ENCODE measurements at places on chromosomes 13 and 19.

DNA sequence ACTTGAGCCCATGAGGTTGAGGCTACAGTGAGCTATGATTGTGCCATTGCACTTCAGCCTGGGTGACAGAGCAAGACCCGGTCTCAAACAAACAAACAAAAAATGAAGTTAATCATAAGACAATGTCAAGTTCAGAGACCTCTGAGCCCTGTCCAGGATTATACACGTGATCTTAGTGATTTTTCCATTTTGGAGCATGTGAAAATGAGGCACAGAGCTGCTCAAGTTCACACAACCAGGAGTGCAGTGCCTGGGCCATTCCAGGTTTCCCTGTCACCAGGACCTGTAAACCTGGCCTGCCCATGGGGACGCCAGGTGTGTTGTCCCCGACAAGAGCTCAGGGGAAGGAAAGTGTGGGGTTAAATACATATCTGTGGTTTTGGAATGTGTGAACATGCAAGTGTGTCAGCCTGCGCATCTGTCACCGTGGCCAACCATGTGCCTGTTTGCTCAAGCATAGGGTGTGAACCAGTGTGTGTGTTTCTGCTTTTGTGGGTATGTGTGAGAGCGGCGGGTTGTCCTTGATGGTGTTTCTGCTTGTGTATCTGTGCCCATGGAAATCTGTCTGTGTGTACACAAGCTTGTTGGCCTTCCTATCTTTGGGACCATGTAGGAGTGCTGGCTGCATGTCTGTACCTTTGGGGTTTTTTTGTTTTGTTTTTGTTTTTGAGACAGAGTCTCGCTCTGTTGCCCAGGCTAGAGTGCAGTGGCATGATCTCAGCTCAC, 1.5 kb upstream of the FXYD1 start:
- H3K4me1 ChIP-seq, result peaks cover 15% of the 10 kb centered on the region
- DNase-seq, result no peak
- H3K27me3 ChIP-seq, result peaks cover 17% of the 10 kb centered on the region
- H3K36me3 ChIP-seq, result no peaks in the 10 kb centered on the region
- H3K27ac ChIP-seq, result no peak overlapping the region

GRCh38 chr19:23436318-23436717, 41.0 kb upstream of the ZNF91 start:
- no peaks in the 10 kb centered on the region for H3K36me3 ChIP-seq
- H3K4me3 ChIP-seq, result no peak overlapping the region
- H3K4me1 ChIP-seq, result no peaks in the 10 kb centered on the region

GRCh38 chr19:30848636-30849425, 476.6 kb downstream of the ZNF536 start:
- H3K4me3 ChIP-seq, result no peak overlapping the region
- DNase-seq, result no peak
- H3K36me3 ChIP-seq, result no peaks in the 10 kb centered on the region
- no peaks in the 10 kb centered on the region for H3K27me3 ChIP-seq
- no peak overlapping the region for H3K27ac ChIP-seq

- no peak overlapping the region for H3K4me3 ChIP-seq
- no peak for DNase-seq
- peaks cover 18% of the 10 kb centered on the region for H3K36me3 ChIP-seq
- no peak overlapping the region for H3K27ac ChIP-seq
These were observed 17.3 kb upstream of the GDF15 start for GRCh38 chr19:18368504-18369222.

GRCh38 chr19:12867120-12868099, 13.8 kb downstream of the DNASE2 start:
- H3K4me3 ChIP-seq, result peak overlapping the region; percentile 69
- peaks cover 9% of the 10 kb centered on the region for H3K4me1 ChIP-seq
- peak; percentile 73 for DNase-seq
- peak overlapping the region; percentile 30 for H3K27ac ChIP-seq
- no peaks in the 10 kb centered on the region for H3K27me3 ChIP-seq

GRCh38 chr19:44912854-44913253, 1.6 kb upstream of the APOC1 start:
- peak overlapping the region; percentile 63 for H3K27ac ChIP-seq
- H3K27me3 ChIP-seq, result peaks cover 7% of the 10 kb centered on the region
- DNase-seq, result no peak
- no peaks in the 10 kb centered on the region for H3K36me3 ChIP-seq
- H3K4me3 ChIP-seq, result no peak overlapping the region
- peaks cover 27% of the 10 kb centered on the region for H3K4me1 ChIP-seq

DNA sequence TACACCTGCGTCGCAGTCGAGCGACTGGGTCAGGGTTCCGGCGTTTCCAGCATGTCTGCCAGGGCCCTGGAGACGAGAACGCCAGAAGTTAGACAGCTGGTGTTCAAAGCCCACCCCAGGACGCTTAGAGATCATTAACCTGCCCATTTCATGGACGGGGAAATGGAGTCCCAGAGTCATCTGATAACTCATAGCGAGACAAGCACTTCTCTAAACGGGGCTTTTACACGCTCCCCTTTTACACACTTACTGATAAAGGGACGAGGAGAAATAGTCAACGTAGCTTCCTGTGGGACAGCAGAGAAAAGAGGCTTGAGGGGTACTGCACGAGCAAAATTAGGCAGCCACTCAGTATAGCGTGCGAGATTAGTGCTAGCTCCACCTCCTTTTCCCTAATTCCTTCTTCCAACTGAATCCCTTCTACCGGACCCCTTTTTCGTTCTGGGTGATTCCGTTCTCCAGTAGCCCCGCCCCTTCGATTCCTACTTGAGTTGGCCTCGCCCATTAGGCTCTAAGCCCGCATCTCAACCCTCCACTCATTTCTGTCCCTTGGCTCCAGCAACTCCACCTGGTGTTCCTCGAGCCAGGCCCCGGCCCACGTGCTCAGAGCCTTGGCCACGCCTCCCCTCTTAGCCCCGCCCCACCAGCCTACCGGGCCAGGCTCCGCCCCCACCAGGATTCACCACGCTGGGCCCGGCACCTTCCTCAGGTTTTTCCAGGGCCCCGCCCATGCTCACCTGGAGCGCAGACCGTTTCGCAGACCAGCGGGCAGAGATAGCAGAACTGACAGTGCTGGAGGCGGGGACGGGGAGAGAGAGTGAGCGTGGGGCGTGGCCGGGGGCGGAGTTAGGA, 3.7 kb downstream of the HRC start:
- peaks cover 13% of the 10 kb centered on the region for H3K4me1 ChIP-seq
- H3K27me3 ChIP-seq, result peaks cover 76% of the 10 kb centered on the region
- no peak overlapping the region for H3K27ac ChIP-seq
- H3K4me3 ChIP-seq, result peak overlapping the region; percentile 50

DNA sequence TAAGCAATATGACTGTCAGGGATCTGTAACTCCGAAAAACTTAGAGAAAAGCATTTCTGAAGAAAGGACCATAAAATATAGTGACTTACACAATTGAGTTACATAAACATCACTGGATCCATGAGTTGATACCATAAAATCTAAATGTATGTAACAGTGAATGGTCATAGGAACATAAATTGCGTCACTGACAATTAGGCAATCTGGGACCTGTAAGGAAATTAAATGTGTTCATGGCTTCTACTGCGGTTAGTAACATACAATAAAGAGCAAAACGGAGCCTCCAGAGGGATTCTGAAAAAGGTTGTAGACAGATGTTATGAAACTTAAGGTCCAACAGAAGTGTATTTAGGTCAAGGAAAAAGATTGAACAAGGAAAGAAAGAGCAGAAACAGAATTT, 27.1 kb downstream of the POU4F1 start:
- H3K4me3 ChIP-seq, result no peak overlapping the region
- no peaks in the 10 kb centered on the region for H3K36me3 ChIP-seq
- H3K4me1 ChIP-seq, result no peaks in the 10 kb centered on the region
- H3K27ac ChIP-seq, result no peak overlapping the region
- H3K27me3 ChIP-seq, result peaks cover 9% of the 10 kb centered on the region
- no peak for DNase-seq

DNA sequence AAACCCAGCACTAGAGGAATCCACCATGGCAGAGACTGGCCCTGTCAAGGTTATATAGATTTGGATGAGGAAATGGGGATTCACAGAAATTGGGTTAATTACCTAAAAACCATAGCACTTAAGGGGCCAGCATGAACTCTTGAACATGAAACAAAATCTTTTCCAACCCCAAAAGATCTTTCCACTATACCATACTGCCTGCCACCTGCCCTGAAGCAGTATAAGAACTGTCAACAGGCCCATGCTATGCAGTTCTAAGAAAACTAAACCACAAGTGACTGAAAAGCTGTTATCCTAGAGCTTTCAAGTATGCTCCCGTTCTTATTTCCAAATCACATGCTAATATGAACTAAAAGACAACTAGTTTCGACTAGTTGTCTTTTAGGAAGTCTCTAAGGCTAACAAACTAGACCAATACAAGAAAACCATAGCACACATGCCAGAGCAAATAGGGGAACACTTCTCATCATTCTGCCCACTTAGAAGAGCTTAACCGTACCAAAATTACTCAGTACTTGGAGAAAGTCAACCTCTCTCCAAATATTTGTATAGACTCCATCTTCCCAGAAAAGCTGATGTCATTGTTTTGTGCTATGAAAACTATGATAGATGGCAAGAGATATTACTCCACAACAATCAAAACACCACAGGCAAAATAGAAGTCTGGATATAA, 27.5 kb downstream of the HSPH1 start:
- peaks cover 55% of the 10 kb centered on the region for H3K4me1 ChIP-seq
- no peak for DNase-seq
- peaks cover 68% of the 10 kb centered on the region for H3K36me3 ChIP-seq
- no peak overlapping the region for H3K4me3 ChIP-seq
- no peaks in the 10 kb centered on the region for H3K27me3 ChIP-seq

GRCh38 chr13:29451976-29452375, 143.5 kb downstream of the SLC7A1 start:
- peaks cover 8% of the 10 kb centered on the region for H3K27me3 ChIP-seq
- H3K27ac ChIP-seq, result no peak overlapping the region
- no peaks in the 10 kb centered on the region for H3K4me1 ChIP-seq
- no peak for DNase-seq
- H3K4me3 ChIP-seq, result no peak overlapping the region
- H3K36me3 ChIP-seq, result no peaks in the 10 kb centered on the region

DNA sequence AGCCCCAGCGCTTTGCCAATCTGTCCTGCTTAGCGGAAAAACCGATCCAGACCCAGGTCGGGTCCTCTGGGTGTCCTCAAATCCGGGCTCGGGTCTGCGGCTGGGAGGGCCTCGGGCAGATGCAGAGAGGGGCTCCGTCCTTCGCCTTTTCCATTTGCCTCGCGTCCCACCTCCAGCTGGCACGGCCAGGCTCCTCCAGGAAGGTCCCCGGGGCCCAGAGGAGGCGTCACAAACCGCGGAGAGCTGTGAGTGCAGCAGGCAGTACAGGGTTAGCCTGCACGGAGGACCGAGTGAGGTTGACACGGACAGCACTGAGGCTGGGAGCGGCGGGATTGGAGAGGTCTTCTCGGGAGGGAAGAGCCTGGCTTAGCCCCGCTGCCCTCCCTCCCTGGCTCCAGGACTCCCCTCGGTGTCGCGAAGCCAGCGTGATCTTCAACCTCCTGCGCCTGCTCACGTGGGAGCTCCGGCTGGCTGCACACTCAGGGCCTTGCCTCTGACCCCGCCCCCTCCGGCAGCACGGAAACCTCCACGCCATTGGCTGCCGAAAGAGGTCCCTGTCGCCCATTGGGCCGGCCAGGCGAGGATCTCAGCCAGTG, 2.8 kb upstream of the IFNL2 start:
- H3K4me3 ChIP-seq, result no peak overlapping the region
- H3K27me3 ChIP-seq, result peaks cover 43% of the 10 kb centered on the region
- peaks cover 2% of the 10 kb centered on the region for H3K4me1 ChIP-seq
- H3K27ac ChIP-seq, result no peak overlapping the region

- H3K36me3 ChIP-seq, result peaks cover 68% of the 10 kb centered on the region
- no peak for DNase-seq
- H3K4me3 ChIP-seq, result no peak overlapping the region
- H3K4me1 ChIP-seq, result peaks cover 58% of the 10 kb centered on the region
- no peaks in the 10 kb centered on the region for H3K27me3 ChIP-seq
These were observed 5.5 kb downstream of the SLC7A1 start for GRCh38 chr13:29589967-29590366.

DNA sequence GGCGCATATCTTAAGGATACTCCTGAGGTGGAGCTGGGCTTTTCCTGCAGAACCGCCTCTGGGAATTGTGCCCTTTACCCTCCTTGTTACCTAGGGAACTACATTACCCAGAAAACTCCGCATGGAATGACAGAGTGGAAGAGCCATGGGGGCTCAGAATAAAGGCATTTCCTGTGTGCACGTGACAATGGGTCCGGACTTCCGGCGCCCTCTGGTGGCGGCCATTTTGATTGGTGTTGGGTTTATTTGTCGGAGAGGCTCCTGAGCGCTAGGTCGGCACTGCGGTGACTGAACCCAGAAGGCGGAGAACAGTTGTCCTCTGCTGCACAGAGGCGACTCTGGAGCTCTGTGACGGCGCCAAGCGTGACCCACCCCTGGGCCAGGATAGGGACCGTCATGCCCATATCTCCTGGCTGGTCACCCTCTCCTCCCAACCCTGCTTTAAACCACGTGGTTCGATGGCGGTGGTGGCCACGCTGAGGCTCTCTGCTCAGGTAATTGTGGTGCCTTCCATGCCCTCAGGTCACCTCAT, at the start of gene ZNF587B:
ZNF587B (plus strand) TSS at position 229 of the 532 bp plus-strand sequence; CDS start at position 459, 230 bp downstream.
- H3K4me3 ChIP-seq, result no peak within 1 kb of the TSS
- H3K4me1 ChIP-seq, result peaks cover 4% of the 10 kb centered on the region
- no peak for DNase-seq

DNA sequence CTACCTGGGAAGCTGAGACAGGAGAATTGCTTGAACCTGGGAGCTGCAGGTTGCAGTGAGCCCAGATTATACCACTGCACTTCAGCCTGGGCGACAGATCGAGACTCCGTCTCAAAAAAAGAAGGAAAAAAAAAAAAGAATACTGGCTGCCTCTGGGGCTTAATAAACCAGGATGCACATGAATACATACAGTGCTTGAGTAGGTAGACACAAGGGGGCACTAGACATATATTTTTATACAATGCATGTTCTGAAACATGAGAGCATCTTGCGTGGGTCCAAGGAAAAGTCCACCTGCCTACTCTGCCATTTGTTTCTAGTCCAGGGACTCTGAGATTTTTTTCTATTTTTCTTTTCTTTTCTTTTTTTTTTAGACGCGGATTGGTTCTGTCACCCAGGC, 31.2 kb downstream of the KEAP1 start:
- DNase-seq, result no peak
- H3K27me3 ChIP-seq, result no peaks in the 10 kb centered on the region
- peaks cover 5% of the 10 kb centered on the region for H3K4me1 ChIP-seq
- peaks cover 20% of the 10 kb centered on the region for H3K36me3 ChIP-seq
- H3K27ac ChIP-seq, result no peak overlapping the region

DNA sequence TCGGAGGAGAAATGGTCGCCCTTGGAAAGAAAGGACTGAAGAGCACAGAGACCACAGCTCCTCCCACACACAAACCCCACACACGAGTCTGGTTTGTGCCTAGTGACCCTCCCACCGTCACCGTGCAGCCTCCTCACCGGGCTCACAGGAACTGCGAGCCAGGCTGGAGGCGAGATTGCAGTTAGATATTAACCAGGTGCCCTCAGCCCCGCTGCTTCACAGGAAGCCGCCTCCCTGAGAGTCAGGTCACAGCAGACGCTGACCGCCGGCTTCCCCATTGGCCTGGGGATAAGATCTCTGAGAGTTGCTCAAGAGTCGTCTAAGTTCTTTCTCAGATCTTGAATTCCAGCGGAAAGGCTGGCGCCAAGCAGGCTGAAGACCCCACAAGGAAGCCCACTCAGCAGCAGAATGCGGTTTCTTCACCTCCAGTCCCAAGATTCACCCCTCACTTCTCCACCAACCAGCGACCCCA, 870 bp downstream of the ZNF44 start:
- peaks cover 29% of the 10 kb centered on the region for H3K4me1 ChIP-seq
- peaks cover 43% of the 10 kb centered on the region for H3K36me3 ChIP-seq
- peak overlapping the region; percentile 100 for H3K4me3 ChIP-seq
- DNase-seq, result peak; percentile 69
- H3K27ac ChIP-seq, result peak overlapping the region; percentile 99

GRCh38 chr19:51203916-51204315, 21.0 kb upstream of the CD33 start:
- DNase-seq, result no peak
- H3K36me3 ChIP-seq, result no peaks in the 10 kb centered on the region
- H3K4me1 ChIP-seq, result peaks cover 20% of the 10 kb centered on the region
- H3K27me3 ChIP-seq, result peaks cover 50% of the 10 kb centered on the region
